ENCODE measurements at places on chromosomes 16 and 17.

- no peak for DNase-seq
Observed at GRCh38 chr16:84583995-84584394, 33.9 kb downstream of the COTL1 start.

DNA sequence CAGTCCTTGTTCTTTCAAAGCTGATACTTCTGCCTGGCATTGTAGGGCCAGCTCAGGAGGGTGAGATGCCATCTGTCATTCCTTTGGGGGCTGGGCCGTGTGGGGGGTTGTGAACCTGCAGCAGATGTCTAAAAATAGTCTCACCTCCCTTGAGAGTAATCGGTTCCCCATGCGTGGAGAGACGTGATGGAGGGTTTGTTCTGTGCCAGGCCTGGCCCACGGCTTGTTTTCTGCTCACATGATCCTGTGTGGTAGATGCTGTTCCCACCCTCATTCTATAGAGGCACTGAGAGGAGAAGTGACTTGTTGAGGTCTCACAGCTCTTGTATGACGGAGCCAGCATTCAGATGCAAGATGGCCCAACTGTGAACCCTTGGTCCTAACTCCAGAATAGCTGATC is 4.6 kb downstream of the IRF8 start:
- no peak for DNase-seq

GRCh38 chr16:85761861-85762260 is 11.0 kb upstream of the C16orf74 start:
- DNase-seq: no peak

DNA sequence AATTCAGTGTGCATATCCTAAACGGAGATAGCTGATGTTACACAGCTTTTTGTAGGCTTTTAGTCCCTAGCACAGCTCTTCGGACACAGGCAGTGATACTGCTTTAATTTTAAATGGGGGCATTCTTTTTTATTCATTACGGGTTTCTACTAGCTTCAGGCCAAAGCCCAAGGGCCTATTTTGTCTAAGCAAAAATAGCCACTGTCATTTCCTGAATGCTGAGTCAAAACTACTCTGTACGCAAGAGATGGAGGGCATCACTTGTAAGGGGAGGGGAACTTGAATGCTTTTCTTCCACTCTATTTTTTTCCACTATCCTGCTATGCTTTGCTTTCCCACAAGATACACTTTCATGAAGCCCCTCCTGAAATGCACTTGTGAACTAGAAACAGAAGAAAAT is 360.7 kb downstream of the PMP22 start:
- DNase-seq: no peak

GRCh38 chr17:80878876-80879722 is 112.5 kb upstream of the CHMP6 start:
- no peak for DNase-seq

GRCh38 chr16:28104404-28104803 is 40.9 kb upstream of the GSG1L start:
- DNase-seq: no peak

DNA sequence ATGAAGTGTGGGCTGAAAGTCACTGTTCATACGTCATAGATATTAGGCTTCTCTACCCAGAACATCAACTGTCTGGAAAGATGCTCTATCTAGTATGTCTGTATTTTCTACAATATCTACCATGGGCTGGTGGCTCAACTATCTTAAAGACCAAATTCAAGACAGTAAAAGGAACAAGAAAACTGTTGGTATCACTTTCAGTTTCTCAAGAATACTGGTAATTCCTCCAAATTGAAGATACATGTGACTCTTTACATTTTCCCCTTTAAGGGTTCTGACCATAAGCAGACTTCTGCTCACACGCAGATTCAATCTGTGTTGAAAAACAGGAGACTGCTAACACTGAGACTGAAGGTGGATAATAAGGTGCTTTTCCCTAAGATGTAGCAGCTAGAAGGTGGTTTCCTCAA is 24.2 kb downstream of the XPO6 start:
- DNase-seq: no peak

DNA sequence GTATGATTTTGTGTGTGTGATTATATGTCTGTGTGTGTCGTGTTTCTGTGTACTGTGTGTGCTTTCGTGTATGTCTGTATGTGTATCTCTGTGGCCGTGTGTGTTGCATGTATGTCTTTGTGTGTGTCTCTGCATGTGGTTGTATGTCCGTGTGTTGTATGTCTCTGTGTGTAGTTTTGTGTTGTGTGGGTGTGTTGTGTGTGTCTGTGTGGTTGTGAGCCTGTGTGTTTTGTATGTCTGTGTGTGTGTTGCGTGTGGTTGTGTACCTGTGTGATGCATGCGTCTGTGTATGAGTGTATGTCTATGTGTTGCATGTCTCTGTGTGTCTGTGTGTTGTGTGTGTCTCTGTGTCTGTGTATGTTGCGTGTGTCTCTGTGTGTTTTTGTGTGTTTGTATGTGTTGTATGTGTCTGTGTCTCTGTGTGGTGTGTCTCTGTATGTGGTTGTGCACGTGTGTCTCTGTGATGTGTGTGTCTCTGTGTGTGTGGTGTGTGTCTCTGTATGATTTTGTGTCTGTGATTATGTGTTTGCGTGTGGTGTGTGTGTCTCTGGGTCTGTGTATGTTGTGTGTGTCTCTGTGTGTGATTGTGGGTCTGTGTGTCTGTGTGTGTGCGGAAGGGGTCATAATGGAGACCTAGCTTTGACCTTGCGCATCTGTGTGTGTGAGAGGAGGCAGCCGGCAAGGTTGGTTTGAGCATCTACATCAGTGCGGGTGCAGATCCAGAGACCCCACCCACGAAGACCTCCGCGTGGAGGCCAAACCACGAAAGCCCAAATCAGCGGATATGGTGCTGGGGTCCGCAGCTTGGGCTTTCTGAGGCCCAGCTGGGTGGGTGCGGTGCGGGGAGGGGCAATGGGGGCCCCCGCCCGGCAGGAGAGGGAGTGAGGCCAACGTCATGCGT is 212.6 kb upstream of the GSE1 start:
- no peak for DNase-seq

- DNase-seq: no peak
Observed at GRCh38 chr17:36892112-36892838, 45.0 kb upstream of the LHX1 start.

Data from Daoy (cell line).